Uterus (tissue), 4 donors: ENCODE measurements at places on chromosomes 5 and 9. TPM values are rescaled to one million over a fixed set of nuclear protein-coding genes. Genes with fewer than 3 reads are reported as not detected.

- H3K4me1 ChIP-seq: peaks cover 16% of the 10 kb centered on the region
- no peak for DNase-seq
- H3K4me3 ChIP-seq: no peak overlapping the region
- H3K36me3 ChIP-seq: no peaks in the 10 kb centered on the region
Observed at GRCh38 chr9:14273696-14274121, 40.2 kb downstream of the NFIB start.

DNA sequence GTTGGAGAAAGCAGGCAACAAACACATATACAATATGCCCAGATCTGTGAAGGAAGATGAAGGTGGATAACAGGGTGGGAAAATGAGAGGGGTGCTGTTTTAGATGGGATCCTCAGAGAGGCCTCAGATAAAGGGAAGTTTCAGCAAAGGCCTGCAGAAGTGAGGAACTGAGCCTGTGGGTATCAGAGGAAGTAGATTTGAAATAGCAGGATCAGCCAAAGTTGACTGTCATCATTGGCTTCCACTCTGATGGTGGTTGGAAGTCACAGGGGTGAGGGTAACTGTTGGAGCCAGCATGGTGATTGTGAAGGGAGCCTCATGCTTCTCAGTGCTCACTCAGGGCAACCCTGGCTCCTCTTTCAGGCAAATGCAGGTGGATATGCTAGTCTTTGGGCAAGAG lies 607.2 kb upstream of the CLINT1 start:
- H3K4me1 ChIP-seq: peaks cover 35% of the 10 kb centered on the region
- H3K36me3 ChIP-seq: no peaks in the 10 kb centered on the region
- H3K27me3 ChIP-seq: no peaks in the 10 kb centered on the region

GRCh38 chr5:170701334-170701733 lies 82.2 kb upstream of the GABRP start:
- no peaks in the 10 kb centered on the region for H3K36me3 ChIP-seq
- H3K27me3 ChIP-seq: no peaks in the 10 kb centered on the region
- H3K27ac ChIP-seq: no peak overlapping the region
- DNase-seq: no peak
- no peaks in the 10 kb centered on the region for H3K4me1 ChIP-seq

DNA sequence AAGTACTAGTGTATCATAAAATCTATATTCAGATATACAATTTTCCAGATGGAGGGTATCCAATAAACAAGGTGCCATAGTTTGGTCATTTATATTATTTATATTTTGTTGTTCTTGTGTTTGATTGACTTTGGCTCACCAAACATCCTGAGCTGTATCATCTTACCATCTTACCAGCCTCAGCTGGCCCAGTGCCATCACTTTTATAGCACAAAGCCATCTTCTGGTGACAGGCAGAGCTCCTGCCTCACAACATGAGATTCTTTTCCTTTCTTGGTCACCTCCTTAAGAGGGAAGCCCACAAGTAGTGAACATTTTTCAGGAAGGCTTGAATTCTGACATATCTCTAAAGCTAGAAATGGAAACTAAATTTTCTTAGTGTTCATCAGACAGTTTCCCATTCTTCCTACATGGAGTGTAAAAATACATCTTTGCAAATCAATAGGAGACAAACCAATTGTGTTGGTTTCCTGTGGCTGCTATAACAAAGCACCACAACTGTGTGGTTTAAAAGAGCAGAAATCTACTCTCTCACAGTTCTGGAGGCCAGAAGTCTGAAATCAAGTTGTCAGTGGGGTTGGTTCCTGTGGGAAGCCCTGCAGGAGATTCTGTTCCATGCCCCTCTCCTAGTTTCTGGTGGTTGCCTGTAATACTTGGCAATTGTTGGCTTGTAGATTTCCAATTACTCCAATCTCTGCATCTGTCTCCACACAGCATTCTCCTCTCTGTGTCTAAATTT lies 341.8 kb downstream of the MAN2A1 start:
- no peaks in the 10 kb centered on the region for H3K36me3 ChIP-seq
- H3K4me1 ChIP-seq: no peaks in the 10 kb centered on the region
- DNase-seq: no peak
- H3K27me3 ChIP-seq: no peaks in the 10 kb centered on the region

DNA sequence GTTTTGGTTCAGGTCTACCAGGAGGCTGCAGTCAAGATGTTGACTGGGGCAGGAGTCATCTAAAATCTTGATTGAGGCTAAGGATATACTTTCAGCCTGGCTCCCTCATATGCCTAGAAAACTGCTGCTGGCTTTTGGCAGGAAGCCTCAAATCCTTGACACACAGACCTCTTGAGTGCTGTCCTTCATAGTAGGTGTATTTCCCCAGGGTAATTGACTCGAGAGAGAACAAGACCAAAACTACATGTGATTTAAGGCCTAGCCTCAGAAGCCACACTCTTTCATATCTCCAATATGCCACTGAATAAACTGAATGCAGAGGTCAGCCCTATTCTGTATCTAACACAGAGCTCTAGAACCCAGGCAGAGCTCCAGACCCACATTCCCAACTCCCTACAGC lies 402.3 kb upstream of the ADAMTS16 start:
- H3K36me3 ChIP-seq: no peaks in the 10 kb centered on the region

DNA sequence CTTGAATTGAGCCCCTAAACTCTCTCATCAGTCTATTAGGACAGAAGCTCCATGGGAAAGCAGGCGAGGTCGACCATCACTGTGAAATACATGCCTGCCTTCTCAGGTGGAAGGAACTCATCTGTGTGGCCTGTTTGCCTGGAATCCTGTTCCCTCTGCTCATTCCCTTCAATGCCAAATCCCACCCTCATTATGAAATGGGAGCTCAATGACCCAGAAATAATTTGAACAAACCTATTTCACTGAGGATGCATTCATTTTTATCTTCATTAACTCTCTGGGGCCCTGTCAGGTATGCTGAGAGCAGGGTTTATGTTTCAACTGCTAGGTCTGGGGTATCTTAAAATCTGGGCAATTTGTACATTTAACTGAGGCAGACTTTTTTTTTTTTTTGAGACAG lies 142.2 kb downstream of the MED27 start:
- H3K27me3 ChIP-seq: no peaks in the 10 kb centered on the region
- no peak overlapping the region for H3K27ac ChIP-seq
- no peak overlapping the region for H3K4me3 ChIP-seq
- DNase-seq: no peak
- no peaks in the 10 kb centered on the region for H3K4me1 ChIP-seq

- H3K4me1 ChIP-seq: no peaks in the 10 kb centered on the region
- H3K27ac ChIP-seq: no peak overlapping the region
- H3K36me3 ChIP-seq: no peaks in the 10 kb centered on the region
- no peak for DNase-seq
Observed at GRCh38 chr9:120745278-120745677, 31.0 kb upstream of the MEGF9 start.

GRCh38 chr5:73709536-73710129 lies 83.6 kb downstream of the ARHGEF28 start:
- H3K4me3 ChIP-seq: no peak overlapping the region
- DNase-seq: no peak
- no peak overlapping the region for H3K27ac ChIP-seq
- H3K27me3 ChIP-seq: no peaks in the 10 kb centered on the region
- no peaks in the 10 kb centered on the region for H3K36me3 ChIP-seq

GRCh38 chr9:125604196-125604595 lies 102.8 kb downstream of the MAPKAP1 start:
- DNase-seq: no peak
- no peak overlapping the region for H3K27ac ChIP-seq
- no peak overlapping the region for H3K4me3 ChIP-seq
- H3K27me3 ChIP-seq: no peaks in the 10 kb centered on the region
- no peaks in the 10 kb centered on the region for H3K36me3 ChIP-seq
- H3K4me1 ChIP-seq: no peaks in the 10 kb centered on the region

GRCh38 chr9:107875571-107875980 lies 386.0 kb upstream of the KLF4 start:
- no peak for DNase-seq
- no peaks in the 10 kb centered on the region for H3K27me3 ChIP-seq
- H3K36me3 ChIP-seq: no peaks in the 10 kb centered on the region
- no peak overlapping the region for H3K4me3 ChIP-seq
- no peak overlapping the region for H3K27ac ChIP-seq

Gene ZNF300
- total RNA-seq: 5.9 TPM

Gene TLX3
- total RNA-seq: not detected

Gene NR6A1
- 2.6 TPM for total RNA-seq

Gene C9orf50
- total RNA-seq: not detected
